Ascending aorta (tissue), 2 donors: ENCODE measurements at places on chromosomes 12 and 14.

- no peaks in the 10 kb centered on the region for H3K36me3 ChIP-seq
- H3K27ac ChIP-seq, result peak overlapping the region; percentile 54
- no peaks in the 10 kb centered on the region for H3K27me3 ChIP-seq
- peak overlapping the region; percentile 54 for H3K4me3 ChIP-seq
- no peaks in the 10 kb centered on the region for H3K4me1 ChIP-seq
- no peak for DNase-seq
Observed at GRCh38 chr12:62731055-62731820, 203.7 kb downstream of the PPM1H start.

- H3K4me1 ChIP-seq, result peaks cover 14% of the 10 kb centered on the region
- peaks cover 3% of the 10 kb centered on the region for H3K36me3 ChIP-seq
- DNase-seq, result no peak
- no peaks in the 10 kb centered on the region for H3K27me3 ChIP-seq
- peak overlapping the region; percentile 59 for H3K27ac ChIP-seq
Observed at GRCh38 chr12:98698603-98699463, 53.7 kb downstream of the APAF1 start.

DNA sequence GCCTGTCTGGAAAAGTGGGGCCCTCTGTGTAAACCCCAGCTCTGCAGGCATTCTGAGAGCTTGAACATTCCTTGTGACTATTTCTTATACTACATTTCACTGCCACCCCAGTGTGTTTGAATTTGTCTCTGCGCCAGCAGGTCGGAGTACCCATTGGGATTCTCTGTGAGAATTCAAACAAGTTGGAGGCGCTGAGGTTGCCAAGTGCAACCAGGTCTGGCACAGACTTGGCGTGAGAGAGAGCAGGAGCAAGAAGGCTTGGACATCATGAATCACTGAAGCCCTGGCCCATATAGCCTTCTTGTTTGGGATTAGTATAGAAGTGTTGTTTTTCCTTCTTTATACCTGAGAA is 33.0 kb upstream of the ATP2A2 start:
- no peaks in the 10 kb centered on the region for H3K36me3 ChIP-seq
- H3K4me3 ChIP-seq, result no peak overlapping the region
- H3K4me1 ChIP-seq, result peaks cover 30% of the 10 kb centered on the region

DNA sequence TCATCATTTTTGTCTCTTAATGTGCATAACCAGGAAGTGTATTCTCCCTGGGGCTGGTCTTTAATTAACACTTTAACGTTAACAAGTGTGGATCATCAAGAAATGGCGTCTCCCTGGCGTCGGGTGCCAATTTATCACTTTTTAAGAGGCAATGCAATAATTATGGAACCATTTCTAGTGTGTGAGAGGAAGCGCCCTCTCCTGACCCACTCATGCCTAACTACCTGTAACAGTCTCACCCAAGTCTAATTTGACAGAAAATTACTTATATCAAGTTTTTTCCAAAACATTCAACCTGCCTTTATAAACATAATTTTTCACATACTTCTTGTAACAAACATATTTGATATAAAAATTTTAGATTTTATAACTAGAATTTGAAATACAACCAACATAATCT is 905.3 kb upstream of the MDGA2 start:
- no peak overlapping the region for H3K27ac ChIP-seq
- H3K4me3 ChIP-seq, result no peak overlapping the region
- no peaks in the 10 kb centered on the region for H3K36me3 ChIP-seq
- no peak for DNase-seq
- no peaks in the 10 kb centered on the region for H3K4me1 ChIP-seq
